CMK (cell line): ENCODE measurements at places on chromosomes 1 and 21.

- DNase-seq: no peak
Measured at GRCh38 chr1:11285883-11286734, 13.1 kb downstream of the UBIAD1 start.

- no peak for DNase-seq
Measured at GRCh38 chr1:86504895-86505563, 36.3 kb downstream of the CLCA1 start.

GRCh38 chr21:43825242-43825935, 36.0 kb downstream of the RRP1 start:
- DNase-seq: no peak

DNA sequence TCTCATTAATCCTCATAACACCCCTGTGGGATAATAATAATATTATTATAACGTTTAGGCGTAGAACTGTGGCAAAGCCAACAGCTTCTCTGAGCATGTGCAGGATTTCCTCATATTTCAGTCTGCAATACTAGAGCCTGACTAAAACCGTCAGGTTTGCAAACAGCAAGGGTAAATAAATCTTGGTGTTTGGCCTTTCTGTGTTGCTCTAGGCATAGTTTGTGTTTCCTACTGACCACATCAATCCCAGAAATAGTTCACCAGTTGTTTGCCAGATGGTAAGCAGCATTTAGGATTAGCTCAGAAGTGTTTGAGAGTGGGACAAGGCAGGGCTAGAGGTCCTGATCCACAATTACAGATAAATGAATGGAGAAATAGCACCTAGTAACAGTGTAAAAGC, 2.8 kb upstream of the KCNA3 start:
- no peak for DNase-seq

- DNase-seq: no peak
Measured at GRCh38 chr1:109158433-109158832, 44.5 kb downstream of the ELAPOR1 start.

GRCh38 chr1:114173680-114174079, 20.0 kb upstream of the SYT6 start:
- no peak for DNase-seq

DNA sequence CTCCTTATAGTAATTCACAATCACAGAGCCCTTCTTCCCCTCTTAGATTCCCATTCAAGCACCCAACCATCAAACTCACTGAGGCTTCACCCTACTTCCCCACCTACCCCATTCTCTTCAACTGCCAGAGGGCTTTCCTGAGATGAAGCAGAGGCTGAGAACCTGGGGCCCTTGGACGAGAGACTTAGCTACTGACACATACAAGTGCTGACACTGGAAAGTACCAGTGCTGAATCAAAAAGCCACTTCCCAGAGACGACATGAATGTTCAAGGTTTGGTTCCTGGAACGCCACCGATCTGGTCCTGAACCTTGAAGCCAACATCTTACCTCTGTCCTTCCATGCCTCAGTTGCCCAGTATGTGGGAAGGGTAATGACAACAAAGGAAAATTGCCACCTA, 16.6 kb upstream of the RAP1A start:
- DNase-seq: no peak

- no peak for DNase-seq
Measured at GRCh38 chr1:151539321-151540020, 638 bp upstream of the TUFT1 start.

DNA sequence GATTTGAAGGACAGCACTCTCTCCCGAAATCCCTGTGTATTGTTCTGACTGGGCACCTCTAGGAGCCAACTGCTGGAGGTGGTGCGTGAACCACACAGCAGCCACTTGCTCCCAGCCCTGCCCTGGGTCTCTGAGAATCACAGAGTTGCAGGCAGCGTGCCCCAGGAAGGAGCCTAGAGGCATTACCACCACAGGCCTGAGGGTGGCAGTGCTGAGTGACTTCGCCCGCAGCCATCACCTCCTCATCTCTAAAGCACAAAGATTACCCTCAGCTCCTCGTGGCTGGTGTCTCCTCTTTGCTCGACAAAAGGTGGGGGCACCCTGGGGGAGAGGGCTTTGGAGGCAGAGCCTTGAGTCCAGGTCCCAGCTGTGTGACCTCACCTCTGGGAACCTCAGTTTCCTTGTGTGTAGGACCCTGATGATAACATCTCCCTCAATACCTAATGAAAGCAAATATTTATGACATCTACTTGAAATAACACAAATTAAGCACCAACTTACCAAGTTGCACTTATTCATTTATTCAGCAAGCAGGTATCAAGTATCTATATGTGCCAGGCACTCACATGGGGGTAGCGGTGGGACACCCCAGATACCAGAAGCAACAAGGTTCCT, 86.3 kb downstream of the VWA5B1 start:
- DNase-seq: peak; percentile 29

DNA sequence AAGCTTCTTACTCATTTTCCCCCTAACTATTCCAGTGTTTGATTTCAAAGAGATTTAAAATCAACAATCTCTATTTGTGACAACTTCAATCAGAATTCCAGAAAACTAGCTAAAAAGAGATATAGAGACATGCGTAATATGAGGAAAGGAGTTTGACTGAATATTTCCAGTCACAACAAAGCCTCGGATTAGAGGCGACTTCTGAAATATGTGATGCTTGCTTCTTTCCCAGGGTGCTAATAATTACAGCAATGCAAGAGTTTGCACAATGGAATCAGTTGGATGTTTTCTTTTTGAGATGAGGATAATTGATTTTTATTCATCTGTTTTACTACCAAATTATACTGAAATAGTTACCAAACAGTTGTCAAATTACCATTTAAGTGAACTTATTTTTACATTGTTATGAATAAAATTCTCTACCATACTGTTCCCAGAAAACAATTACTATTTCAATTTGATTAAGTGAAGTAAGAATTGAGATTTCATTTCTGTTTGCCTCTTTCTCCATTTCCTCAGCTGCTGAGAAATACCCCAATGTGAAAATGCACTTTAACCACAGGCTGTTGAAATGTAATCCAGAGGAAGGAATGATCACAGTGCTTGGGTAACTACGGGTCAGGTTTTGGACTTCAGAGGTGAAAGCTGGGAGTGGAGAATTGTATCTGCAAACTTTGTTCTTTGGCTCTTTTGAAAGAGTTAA, 28.1 kb downstream of the KMO start:
- no peak for DNase-seq

- DNase-seq: no peak
Measured at GRCh38 chr1:195697130-195697529, 911.1 kb downstream of the KCNT2 start.

GRCh38 chr1:17612831-17613230, 73.3 kb downstream of the ARHGEF10L start:
- DNase-seq: no peak

DNA sequence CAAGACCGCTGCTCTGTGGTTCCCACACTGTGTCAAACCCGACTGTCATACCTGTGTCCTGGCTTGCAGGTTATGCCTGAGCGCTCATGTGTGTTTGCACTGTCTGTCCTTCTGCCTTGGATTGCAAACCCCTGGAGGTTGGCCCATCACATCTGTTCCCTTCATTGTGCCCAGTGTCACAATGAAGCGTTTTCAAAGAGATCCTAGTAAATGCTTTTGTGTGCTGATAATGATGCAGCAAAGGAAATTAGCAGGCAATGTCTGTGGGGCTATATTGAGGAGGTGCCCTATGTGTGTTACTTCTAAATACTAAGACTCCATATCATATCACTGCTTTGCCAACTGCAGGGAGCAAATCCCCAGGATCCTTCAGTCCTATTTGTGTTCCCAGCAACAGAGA, 424.4 kb upstream of the NFIA start:
- DNase-seq: no peak

GRCh38 chr1:234950598-234950997, 178.0 kb downstream of the TOMM20 start:
- no peak for DNase-seq

GRCh38 chr21:44496564-44497550, 41.5 kb downstream of the LRRC3 start:
- no peak for DNase-seq

GRCh38 chr1:176568185-176568584, 105.2 kb downstream of the PAPPA2 start:
- DNase-seq: no peak

DNA sequence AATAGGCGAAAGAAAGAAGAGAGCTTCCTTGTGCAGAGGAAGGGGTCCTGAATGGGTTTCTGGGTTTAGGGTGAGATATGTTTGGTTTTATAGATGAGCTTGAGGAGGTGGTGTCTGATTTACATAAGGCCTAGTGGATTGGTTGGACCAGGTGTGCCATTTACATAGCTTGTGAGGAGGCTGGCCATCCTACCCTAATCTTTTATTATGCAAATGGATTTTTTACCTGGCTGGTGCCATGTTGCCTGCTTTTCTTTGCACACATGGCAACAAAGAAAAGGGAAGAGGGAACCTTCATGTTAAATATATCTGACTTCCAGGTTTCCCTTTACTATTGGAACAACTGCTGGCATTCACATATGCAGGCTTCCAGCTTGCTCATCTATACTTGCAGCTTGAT, 585.3 kb downstream of the PTPRU start:
- no peak for DNase-seq

DNA sequence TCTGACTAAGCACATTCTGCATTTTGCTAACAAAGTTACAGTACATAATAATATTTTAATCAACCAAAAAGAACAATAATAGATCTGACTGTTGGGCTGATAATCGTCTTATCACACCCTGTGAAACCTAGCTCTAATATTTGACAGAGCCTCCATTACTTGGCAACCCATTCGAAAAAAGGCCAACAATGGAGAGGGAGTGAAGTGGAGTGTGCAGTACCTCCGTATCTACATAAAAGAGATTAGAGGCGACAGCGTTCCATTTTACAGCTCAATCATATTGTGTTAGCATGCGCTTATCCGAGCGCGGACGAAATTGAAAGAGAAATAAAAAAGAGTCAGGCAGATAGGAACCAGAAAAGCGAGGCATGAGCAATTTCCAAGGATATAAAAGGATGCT, 137.3 kb upstream of the USH2A start:
- DNase-seq: no peak

DNA sequence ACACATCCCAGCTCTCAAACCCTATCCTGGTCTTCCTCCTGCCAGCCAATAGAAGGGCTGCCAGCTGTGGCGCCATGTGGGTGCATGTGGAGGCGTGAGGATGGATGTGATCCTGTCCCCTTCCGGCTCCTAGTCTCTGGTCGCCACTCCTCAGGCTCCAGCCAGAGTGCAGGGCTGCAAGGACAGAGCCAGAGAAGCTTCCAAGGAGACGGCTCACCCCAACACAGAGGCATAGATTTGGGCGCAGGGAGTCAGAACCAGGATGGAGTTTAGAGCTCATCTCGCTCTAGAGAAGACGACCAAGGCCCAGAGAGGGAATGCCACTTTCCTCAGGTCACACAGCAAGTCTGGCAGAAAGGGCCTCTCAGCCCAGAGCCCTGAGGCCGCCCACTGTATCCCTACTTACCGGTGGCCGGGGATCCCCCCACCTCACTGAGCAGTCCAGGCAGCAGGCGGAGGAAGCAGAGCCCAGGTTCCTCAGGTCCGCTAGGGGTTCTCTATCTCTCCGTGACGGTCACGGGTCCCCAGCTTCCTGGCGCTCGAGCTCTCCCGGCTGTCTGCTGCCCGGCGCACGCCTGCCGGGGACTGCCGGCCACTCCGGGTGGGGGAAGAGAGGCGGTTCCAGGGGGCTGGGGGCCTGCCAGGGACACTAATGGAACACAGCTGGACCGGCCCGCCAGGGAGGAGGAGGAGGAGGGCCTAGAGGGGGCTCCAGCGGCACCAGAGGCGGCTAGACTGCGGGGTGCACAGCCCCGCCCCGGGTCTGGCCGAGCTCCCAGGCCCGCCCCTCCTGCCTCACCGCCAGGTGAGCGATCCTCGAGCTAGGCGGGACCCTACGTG, at the start of gene COL16A1:
COL16A1 (minus strand) TSS at position 587 of the 840 bp plus-strand sequence. CDS start 1,824 bp downstream, outside the sequence.
- no peak for DNase-seq

- DNase-seq: no peak
Measured at GRCh38 chr1:70910013-70910412, 137.6 kb downstream of the PTGER3 start.

GRCh38 chr1:152783095-152783494, 3.0 kb upstream of the LCE1E start:
- no peak for DNase-seq

DNA sequence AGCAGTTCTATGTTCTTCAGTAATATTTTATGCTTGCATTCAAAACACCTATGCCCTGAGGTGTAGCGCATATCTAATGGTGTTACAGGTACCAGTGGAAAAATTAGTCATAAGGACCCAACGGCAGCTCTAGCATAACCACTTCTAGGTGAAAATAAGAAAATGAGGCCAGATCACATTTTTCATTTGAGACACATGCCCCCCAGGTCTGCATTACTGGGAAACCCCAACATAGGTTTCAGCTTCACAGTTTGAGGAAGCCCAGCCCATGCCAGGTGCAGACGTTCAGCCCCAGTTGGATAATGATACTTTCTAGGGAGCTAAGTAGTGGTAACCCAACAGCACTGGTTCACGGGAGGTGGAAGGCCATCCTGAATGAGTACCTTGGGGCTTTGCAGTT, 129.8 kb downstream of the CNIH3 start:
- DNase-seq: no peak

GRCh38 chr1:31183927-31184554, 55.6 kb downstream of the NKAIN1 start:
- DNase-seq: no peak

DNA sequence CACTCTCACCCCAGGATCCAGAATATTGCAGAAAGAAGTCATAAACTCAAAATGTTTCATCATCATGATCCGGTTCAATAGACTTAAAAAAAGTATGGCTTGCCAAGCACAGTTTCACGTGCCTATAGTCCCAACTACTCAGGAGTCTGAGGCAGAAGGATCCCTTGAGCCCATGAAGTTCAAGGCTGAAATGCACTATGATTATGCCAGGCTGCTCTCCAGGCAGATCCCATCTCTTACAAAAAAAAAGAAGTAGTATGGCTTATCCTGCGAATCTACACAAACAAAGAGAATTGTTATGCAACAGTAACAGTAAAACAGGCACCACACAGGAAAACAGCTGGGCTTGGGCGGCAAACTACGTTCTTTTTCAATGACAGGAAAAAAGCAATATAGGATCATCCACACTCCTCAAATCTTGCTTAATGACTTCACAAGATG, 76.2 kb downstream of the EIF4G3 start:
- no peak for DNase-seq

DNA sequence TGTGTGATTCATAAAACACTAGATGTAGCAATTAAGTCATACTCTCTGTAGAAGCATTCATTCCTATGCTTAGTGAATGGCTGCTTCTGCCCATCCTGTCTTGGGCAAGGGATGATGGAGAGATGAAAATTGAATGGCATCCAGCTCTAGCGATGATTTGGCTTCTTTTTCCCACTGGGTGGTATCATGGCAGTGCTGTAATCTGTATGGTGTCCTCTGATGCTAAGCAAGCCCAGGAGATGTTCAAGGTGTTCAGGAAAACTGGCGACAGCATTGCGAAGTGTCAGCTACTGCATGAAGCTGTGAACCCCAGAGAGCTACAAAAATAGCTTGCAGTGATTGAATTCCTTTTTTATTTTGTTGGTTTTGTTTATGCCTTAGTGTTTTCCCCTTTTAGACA, 48.9 kb upstream of the LEPR start:
- DNase-seq: no peak

- DNase-seq: no peak
Measured at GRCh38 chr1:85289848-85290335, 13.5 kb upstream of the BCL10 start.
